ENCODE measurements at places on chromosomes 16 and 17.

DNA sequence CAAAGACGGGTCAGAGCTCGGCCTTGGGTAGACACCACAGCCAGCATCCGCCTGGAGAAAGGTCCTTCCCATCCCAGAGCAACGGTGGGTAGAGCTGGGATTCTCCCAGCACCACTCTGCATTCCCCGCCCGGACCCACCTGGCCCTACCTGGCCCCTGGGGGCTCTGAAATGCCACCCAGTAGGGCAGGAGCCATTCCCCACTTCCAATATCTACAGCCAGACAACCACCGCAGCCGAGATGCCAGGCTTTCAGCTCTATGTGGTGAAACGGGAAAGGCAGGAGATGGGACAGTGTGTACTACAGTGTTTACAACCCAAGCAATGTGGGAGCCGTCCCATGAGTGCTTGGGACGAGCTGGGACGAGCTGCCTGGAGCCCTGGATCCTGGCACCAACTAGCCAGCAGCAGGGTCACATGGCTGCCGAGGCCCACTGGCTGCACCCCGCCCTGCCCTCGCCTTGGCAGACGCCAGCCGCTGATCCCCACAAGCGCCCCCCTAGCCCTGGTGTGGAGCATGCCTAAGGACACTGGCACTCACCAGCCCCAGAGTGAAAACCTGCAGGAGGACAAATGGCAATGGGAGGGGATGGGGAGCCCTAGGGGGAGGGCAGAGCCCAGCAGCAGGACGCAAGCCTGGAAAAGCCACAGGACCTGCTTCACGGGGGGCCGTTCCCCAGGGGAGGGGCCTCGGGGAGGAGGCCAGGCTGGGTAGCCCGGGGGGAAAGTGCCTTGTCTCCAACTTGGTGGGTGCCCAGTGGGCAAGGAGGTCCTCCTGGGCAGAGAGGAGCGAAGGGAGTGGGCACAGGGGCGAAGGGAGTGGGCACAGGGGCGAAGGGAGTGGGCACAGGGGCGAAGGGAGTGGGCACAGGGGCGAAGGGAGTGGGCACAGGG lies 13.5 kb downstream of the TMC6 start:
- no peak for DNase-seq

- DNase-seq: no peak
Measured at GRCh38 chr17:39765175-39765574, 27.4 kb downstream of the GRB7 start.

- DNase-seq: no peak
Measured at GRCh38 chr16:50568187-50568815, 20.1 kb downstream of the NKD1 start.

GRCh38 chr16:75025761-75026160 lies 26.9 kb downstream of the ZNRF1 start:
- no peak for DNase-seq

Measured in stimulated activated CD4-positive, alpha-beta T cell treated with anti-CD3 and anti-CD28 coated beads, Interleukin-2, amount 100 ng/mL, for 24 hours (primary cell).